ENCODE measurements at places on chromosomes 6 and 20. TPM values are rescaled to one million over a fixed set of nuclear protein-coding genes. Genes with fewer than 3 reads are reported as not detected.

- no peaks in the 10 kb centered on the region for H3K4me1 ChIP-seq
- DNase-seq, result no peak
- no peak overlapping the region for H3K4me3 ChIP-seq
- H3K27me3 ChIP-seq, result no peaks in the 10 kb centered on the region
Observed at GRCh38 chr20:400128-400453, 8.0 kb upstream of the RBCK1 start.

DNA sequence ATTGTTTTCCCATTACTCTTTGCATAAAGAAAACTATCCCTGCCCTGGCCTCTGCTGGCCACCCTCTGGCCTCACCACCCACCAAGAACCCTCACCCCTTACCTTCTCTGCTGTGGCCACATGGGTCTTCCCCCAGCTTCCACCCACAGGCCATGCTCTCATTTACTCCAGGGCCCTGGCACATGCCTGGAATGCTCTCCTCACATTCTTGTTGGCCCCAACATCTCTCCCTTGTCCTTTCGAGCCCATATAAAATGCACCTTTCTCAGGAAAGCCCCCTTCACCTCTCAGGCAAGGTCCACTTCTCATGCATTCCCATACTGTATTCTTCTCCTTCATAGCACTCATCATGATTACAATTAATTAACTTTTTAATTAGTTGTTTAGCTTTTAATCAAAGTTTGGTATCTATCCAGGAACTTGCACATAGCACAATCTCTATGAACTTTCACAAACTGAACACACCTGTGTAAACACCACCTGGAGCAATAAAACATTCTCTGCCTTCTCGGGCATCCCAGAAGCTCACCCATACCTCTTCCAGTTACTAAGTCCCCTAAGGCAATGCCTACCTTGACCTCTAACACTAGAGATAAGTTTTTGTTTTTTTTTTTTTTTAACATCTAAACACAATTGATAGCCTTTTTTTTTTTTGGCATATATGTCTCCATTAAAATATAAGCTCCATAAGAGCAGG, 617.2 kb downstream of the PTPRT start:
- no peak for DNase-seq
- no peaks in the 10 kb centered on the region for H3K36me3 ChIP-seq
- H3K4me1 ChIP-seq, result no peaks in the 10 kb centered on the region
- no peaks in the 10 kb centered on the region for H3K27me3 ChIP-seq

DNA sequence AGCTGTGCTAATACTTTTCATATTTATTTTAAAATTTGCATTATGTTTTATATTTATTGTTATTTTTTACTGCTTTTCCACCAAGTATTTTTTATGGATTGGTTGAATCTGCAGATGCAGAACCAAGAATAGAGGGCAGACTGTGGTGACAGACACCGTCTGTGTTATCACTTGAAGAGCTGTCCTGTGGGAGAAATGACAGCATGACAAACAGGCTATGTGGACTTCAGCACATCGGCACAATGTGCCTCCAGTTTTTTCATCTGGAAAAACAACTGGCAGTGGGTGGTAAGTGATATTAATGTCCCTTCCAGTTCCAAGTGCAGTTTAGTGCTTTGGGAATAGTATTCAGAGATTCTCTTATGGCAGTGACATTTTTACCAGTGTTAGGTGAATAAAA, 492.9 kb downstream of the PRKN start:
- H3K27ac ChIP-seq, result no peak overlapping the region
- no peaks in the 10 kb centered on the region for H3K4me1 ChIP-seq
- DNase-seq, result no peak
- no peaks in the 10 kb centered on the region for H3K27me3 ChIP-seq
- no peaks in the 10 kb centered on the region for H3K36me3 ChIP-seq

DNA sequence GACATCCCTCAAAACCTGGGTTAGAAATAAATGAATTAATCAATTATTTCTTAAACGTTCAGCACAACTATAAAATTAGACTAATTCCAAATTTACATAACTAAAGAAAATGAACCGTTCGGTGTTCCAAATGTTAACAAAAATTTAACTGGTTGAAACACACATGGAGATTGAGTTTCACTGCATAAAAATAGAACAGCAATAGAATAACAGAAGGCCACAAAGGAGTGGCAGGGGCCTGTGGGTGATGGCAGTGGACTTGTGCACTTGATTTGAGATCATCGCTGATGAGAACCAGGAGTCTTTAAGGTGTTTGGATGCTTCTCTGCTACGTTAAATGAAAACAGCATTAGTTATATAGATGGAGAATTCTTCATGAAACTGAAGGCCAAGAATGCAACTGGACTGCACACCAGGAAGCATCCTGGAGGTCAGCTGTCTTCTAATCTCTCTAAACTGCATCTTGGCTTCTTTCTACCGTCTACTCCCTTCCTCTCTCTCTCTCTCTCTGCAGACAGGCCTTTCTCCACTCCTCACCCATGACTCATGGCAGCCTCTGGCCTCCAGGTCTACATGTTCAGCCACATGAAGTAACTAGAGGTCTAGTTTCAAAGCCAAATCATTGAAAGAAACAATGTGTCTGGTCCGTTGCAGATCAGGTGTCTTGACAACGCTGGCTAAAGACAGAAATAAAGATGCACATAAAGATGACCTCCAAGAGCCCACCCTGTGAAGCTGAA, 111.3 kb downstream of the SIM1 start:
- no peak for DNase-seq
- H3K36me3 ChIP-seq, result no peaks in the 10 kb centered on the region
- peaks cover 4% of the 10 kb centered on the region for H3K4me1 ChIP-seq
- no peak overlapping the region for H3K27ac ChIP-seq
- H3K27me3 ChIP-seq, result no peaks in the 10 kb centered on the region
- H3K4me3 ChIP-seq, result no peak overlapping the region

DNA sequence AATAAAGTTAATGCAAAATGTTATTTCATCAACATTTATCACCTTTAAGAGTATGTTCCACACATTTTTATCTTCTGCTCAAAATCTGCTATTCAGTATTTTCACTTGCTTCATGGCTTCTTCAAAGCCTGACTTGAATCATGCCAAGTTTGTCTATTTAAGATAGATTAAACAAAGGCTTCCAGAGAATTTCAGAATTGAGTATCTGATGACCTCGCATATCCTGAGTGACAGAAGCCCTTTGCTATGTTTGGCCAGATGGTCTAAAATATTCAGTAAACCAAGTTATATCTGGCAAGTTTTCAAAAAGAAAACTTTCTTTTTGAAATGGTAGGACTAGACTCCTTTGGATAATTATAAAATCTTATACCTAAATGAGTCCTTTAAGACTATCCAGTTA, 348.9 kb upstream of the KCNQ5 start:
- H3K36me3 ChIP-seq, result no peaks in the 10 kb centered on the region
- no peaks in the 10 kb centered on the region for H3K27me3 ChIP-seq
- no peak overlapping the region for H3K4me3 ChIP-seq
- no peak for DNase-seq
- no peaks in the 10 kb centered on the region for H3K4me1 ChIP-seq

DNA sequence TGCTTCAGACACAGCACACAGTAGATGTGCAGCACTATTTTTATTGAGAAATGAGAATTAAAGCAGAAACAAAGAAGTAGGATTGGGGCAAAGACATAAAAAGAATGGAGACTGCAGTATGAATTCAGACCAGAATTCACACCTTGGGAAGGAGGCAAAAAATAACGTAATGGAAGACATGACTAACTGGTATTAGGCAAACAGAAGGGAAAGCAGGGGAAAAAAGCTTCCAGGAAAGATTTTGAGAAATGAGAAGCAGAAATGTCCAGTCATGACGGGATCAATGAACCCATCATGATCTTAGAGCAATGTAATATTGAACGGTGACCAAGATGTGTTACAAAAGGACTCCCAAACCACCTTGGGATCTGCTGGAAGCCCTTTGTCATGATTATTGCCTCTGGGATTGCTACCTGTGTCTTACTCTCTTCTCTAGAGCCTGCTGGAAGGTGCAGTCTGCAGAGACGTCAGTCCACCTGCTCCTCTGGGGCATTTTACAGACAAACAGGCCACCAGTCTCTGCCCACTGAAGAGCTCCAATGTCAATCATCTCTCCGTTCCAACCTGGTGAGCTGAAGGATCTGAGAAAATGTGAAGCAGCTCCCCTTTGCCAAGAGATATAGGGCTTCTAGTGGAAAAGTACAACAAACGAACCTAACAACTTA, 8.7 kb downstream of the NUDT3 start:
- H3K4me3 ChIP-seq, result no peak overlapping the region
- no peak overlapping the region for H3K27ac ChIP-seq
- DNase-seq, result no peak
- H3K36me3 ChIP-seq, result no peaks in the 10 kb centered on the region
- H3K4me1 ChIP-seq, result peaks cover 18% of the 10 kb centered on the region

- H3K27me3 ChIP-seq, result no peaks in the 10 kb centered on the region
- no peak overlapping the region for H3K27ac ChIP-seq
- no peak for DNase-seq
- H3K36me3 ChIP-seq, result no peaks in the 10 kb centered on the region
- H3K4me1 ChIP-seq, result no peaks in the 10 kb centered on the region
- no peak overlapping the region for H3K4me3 ChIP-seq
Observed at GRCh38 chr6:62974452-62974851, 236.8 kb upstream of the FKBP1C start.

DNA sequence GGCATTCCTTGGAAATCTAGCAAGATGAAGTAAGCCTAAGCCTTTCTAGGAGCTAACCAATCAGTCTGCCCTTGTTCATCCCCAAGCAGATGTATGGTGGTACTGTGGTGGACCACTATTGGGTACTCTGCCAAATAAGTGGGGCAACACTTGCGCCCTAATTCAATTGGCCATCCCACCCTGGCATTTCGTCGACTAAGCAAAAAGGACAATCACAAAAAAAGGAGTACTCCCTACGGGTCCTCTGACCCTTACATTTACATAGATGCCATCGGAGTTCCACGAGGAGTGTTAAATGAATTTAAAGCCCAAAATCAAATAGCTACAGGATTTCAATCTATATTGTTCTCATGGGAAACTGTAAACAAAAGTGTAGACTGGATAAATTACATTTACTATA, 19.5 kb downstream of the CHD6 start:
- no peaks in the 10 kb centered on the region for H3K4me1 ChIP-seq
- H3K27me3 ChIP-seq, result no peaks in the 10 kb centered on the region
- DNase-seq, result no peak
- no peak overlapping the region for H3K27ac ChIP-seq
- H3K4me3 ChIP-seq, result no peak overlapping the region

- no peak overlapping the region for H3K27ac ChIP-seq
- no peaks in the 10 kb centered on the region for H3K4me1 ChIP-seq
- no peaks in the 10 kb centered on the region for H3K36me3 ChIP-seq
- DNase-seq, result no peak
Observed at GRCh38 chr20:14064921-14065320, 69.6 kb downstream of the MACROD2 start.

DNA sequence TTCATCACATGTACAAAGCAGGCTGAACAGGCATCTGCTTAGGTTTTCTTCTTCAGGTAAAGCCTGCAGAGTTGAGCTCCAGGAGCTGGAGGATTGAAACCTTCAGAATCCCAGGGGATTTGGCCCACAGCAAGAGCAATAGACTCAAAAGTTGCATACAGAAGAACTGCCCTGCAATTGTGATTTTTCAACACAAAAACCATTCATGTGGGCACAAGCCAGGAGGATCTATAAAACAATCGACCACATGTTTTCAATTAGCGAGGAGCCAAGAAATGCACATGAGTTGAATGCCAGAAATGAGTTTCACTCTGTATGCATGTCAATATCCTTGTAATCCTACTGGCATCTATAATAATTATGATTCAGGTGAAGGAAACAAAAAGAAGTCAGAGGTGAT, 576.4 kb downstream of the HDGFL1 start:
- no peak overlapping the region for H3K27ac ChIP-seq
- DNase-seq, result no peak
- H3K36me3 ChIP-seq, result no peaks in the 10 kb centered on the region
- no peaks in the 10 kb centered on the region for H3K4me1 ChIP-seq

GRCh38 chr20:24948939-24949679, at the start of gene CST7:
CST7 (plus strand) TSS chr20:24949269; CDS start chr20:24949506, 237 bp downstream.
- no peaks in the 10 kb centered on the region for H3K4me1 ChIP-seq
- H3K36me3 ChIP-seq, result no peaks in the 10 kb centered on the region
- H3K27ac ChIP-seq, result no peak within 1 kb of the TSS
- no peaks in the 10 kb centered on the region for H3K27me3 ChIP-seq
- no peak within 1 kb of the TSS for H3K4me3 ChIP-seq

- H3K27me3 ChIP-seq, result no peaks in the 10 kb centered on the region
- H3K27ac ChIP-seq, result no peak overlapping the region
- H3K36me3 ChIP-seq, result no peaks in the 10 kb centered on the region
Observed at GRCh38 chr6:84441456-84441855, 214.0 kb upstream of the CEP162 start.

KIF25 gene
- total RNA-seq, result not detected

VSTM2L gene
- 14.1 TPM for total RNA-seq

TBX18 gene
- total RNA-seq, result 35.1 TPM

ABHD16B gene
- total RNA-seq, result not detected

SLC32A1 gene
- total RNA-seq, result not detected

POM121L2 gene
- total RNA-seq, result not detected

Measured in SJSA1 (cell line).